Stimulated activated CD4-positive, alpha-beta T cell treated with anti-CD3 and anti-CD28 coated beads, Interleukin-12 subunit alpha, Interleukin-12 subunit beta, amount 100 ng/mL, for 24 hours (primary cell): ENCODE measurements at places on chromosomes 12 and 14.

GRCh38 chr14:65623759-65624158 is 211.2 kb downstream of the FUT8 start:
- DNase-seq: no peak

DNA sequence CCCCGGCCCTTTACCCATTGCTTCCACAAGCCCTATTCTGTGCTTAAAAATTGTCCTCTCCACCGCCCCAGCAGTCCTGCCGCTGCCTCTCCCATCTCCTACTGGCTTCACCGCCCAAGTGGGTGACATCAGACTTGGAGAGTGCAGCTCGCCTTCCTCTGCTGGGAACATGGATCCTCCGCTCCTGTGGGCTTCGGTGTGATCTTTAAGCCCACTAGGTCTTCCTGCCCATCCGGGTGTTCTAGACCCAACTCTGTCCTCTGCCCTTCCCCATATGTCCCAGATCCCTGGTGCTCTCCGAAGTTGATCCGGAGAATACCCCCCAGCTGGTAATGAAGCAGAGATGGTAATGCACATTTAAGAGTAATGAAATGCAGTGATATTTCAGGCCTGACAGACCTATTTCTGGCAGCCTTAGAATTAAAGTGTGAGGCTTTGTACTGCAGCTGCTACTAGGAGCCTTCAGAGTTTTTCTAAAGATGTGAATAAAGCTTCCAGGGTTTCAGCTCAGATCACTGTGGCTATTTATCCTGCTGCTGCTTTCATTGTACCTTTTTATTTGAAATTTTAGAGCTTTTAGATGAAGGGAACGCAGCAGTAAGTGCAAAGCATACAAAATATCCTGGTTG is 22.9 kb upstream of the CTDSP2 start:
- DNase-seq: no peak

- no peak for DNase-seq
Observed at GRCh38 chr12:53538209-53538689, 31.0 kb upstream of the NPFF start.

DNA sequence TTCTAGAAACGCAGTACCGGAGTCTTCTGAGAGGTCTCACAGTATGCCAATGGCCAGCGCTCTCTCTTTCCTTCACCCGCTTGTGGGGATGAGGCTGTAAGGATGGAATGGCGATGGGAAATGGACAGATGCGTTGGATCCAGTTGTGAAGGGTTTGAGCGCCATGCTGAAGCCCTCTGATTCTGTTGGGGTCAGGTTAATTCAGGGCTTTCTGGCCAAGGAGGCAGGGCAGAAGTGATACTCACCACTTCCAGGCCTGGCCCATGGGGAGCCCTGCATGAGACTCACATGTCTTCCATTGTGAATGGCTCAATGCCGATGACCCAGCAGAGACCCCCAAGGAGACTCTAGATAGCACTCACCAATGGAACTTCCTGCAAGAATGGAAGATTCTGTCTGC is 114.3 kb downstream of the BCL11B start:
- DNase-seq: no peak

DNA sequence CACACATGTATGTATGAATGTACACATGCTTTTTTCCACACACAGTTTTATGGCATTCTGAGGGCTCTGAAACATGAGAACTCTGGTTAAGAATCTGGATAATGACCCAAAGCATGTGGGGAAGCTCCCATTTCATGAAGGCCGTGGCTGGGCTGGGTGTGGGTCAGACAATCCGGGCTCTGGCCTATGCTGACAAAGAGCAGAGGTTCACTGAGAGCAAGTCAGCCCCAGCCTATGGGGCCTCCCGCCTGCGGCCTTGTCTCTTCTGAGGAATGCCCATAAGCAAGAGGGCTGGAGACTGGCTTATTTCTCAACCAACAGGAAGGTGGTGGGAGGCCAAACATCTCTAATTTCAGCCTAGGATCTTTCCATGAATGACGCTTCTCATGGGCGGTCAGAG is 8.5 kb downstream of the MYH6 start:
- DNase-seq: no peak

- DNase-seq: no peak
Observed at GRCh38 chr14:59511916-59512575, 27.7 kb downstream of the JKAMP start.

- DNase-seq: no peak
Observed at GRCh38 chr14:102949801-102950451, 27.5 kb downstream of the AMN start.

DNA sequence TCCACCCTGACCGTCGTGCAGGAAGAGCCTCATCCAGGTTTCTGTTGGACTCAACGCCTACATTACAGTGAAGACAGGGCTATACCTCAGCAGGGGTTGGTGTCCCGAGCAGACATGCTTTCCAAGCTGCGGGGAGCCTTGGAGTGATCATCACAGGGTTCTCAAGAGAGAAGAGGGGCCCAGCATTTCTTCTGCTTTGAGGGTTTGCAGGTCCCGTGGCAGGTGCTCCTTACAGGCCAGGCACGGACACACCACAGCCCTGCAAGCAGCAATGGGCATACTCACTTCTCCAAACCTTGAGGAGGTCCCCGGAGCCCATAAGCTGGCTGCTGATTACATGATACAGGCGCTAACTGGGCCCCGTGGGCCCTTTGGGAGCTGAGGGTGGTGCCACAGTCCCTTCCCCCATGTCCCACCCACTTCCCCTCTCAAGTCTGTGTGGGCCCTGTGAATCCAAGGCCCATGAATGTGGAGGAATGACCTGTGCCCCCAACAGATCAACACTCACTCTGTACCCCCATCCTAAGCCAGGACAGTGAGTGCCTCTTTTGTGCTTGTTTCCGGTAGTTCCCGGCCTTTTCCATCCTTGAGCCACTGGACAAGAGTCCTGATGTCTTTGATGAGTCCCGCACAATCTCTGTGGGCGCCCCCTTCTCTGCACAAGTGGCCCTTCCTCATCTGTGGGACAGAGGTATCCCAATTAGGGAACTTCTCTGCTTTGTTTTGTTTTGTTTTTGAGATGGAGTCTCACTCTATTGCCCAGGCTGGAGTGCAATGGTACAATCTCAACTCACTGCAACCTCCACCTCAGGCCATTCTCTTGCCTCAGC is 1.1 kb downstream of the AQP2 start:
- DNase-seq: no peak

- DNase-seq: no peak
Observed at GRCh38 chr14:74584951-74585350, 27.1 kb downstream of the LTBP2 start.
